ENCODE measurements at places on chromosomes 4 and X.

DNA sequence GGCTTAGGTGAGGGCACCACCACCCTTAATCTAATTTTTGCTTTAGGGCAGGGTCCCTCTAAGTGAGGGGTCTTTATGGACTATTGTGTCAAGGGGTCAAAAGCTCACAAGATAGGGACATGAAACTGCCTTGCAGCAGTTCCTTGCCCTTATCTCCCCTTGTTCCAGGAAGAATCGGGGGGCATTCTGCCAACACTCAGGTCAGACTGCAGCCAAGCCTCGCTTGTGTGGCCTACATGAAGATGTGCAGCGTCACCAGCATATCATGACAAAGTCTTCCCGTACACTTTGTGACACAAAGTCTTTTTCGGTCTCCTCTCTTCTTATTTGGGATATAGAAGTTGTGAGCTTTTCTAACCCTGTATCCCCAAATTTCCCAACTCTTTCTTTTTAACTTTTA lies 17.5 kb upstream of the USP9X start:
- DNase-seq = no peak

DNA sequence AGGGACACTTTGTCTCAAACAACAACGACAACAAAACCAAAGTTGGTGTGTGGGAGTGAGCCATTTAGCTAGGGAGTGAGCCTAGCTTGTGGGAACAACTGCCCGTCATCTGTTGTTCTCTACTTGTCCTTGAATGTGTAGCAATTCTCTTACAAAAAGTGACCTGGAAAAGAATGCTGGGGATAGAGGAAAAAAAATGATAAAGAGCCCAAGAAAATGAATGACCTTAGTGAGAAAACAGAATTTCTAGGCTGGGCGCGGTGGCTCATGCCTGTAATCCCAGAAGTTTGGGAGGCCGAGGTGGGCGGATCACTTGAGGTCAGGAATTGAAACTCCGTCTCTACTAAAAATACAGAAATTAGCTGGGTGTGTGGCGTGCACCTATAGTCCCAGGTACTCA lies 19.6 kb downstream of the SEPTIN6 start:
- DNase-seq = no peak

- no peak for DNase-seq
Observed at GRCh38 chr4:161767116-161767515, 396.7 kb downstream of the FSTL5 start.

DNA sequence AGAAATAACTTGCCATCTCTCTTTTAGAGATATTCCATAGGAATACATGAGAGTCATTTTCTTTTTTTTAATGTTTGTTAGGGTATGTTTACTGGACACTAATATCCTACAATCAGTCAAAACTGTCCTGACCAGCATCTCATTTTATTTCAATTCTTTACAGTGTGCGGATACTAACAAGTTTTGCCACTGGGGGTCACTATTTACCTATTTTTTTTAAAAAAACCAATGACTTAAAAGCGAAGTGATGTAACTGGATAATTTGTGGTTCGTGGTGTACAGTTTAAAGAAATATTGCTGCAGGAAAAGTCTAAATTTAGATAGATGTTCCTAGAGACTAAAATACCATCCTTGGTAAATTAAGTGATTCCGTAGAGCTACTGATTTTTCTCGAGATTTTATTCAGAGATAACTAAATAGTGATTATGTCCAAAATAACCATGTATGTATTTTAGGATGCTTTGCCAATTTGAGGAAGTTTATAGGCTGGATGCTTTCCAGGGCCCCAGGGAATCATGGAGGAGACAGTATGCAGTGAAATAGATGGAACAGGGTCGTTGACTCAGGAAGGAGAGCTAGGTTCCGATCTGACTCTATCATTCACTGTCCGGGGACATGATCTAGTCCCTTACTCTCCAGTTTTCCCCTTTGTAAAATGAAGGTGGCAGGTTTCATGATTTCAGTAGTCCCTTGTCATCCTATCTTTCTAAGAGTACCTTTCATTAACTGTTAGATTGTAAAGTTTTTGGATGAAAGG lies 34.0 kb upstream of the GNPDA2 start:
- no peak for DNase-seq

- no peak for DNase-seq
Observed at GRCh38 chrX:14398725-14399124, 130.6 kb upstream of the GLRA2 start.

DNA sequence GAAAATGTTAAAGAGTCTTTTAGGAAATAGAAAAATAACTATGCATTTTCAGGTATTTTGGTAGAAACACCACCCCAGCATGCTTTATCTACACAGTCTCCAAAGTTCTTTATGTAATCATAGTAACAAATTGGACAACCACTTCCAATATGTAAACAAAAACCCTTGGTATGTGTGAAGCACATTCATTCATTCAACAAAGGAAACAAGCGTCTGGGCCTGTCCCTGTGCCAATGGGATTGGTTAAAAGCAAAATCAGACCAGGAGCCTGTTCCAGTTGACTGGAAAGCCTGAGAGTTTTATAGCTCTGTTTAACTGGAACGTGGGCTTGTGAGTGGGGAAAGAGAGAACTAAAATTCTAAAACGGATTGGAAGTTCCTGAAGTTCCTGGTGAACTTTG lies 41.3 kb upstream of the TENM3 start:
- DNase-seq = no peak

DNA sequence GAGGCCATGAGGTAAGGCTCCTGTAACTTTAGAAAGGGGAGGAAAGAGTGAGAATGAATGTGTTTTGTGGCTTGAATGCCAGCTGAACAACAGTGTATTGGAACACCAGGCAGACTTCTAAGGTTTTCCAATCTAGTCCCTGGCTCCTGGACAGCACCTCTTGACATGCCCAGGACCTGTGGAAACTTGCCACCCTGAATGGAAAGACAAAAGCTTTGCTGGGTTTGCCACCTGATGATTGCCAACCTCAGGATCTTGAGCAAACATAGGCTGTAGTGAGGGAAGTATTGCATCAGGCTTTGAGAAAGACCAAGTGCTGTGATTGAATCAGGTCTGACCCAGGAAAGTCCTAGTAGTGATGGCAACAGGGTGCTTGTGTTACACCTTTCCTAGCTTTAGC lies 1393.1 kb upstream of the DIAPH2 start:
- no peak for DNase-seq

GRCh38 chr4:1752284-1753041 lies 31.1 kb downstream of the TACC3 start:
- DNase-seq = no peak

DNA sequence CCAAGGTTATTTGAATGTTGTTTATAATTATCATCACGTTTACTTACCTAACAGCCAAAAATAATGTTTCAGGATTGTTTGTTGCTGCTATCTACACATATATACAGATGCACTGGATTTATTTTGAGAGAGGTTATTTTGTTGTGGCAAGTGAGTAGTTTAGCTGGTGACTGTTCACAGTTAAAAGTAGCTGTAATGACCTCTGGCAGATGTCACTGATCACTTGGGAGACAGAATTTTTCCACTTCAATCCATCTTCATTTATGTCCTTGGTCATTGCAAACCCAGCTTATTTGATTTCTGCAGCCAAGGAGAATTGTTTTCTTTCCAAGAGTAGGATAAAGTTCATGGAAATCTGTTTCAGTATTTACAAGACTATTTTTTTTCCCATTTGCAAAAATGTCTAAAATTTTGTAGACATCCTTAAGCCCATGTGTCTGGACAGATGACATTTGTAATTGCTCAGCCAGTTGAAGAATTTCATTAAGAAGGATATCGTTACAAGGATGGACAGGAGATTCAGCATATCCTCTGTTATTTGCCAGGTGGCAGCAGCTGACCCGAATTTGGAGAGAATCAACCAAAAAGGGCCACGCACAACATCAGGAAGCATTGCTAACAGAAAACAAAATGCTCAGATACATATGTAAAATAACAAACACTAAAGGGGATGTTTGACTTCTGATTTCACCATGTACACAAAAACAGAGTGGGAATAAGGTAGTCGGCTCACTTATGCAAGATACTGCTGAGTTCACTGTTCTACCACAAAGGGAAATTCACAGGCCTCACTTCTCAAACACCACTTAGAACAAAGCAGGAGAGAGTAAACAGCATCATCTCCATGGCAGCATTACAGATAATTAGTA lies 64.5 kb downstream of the GPRIN3 start:
- no peak for DNase-seq

DNA sequence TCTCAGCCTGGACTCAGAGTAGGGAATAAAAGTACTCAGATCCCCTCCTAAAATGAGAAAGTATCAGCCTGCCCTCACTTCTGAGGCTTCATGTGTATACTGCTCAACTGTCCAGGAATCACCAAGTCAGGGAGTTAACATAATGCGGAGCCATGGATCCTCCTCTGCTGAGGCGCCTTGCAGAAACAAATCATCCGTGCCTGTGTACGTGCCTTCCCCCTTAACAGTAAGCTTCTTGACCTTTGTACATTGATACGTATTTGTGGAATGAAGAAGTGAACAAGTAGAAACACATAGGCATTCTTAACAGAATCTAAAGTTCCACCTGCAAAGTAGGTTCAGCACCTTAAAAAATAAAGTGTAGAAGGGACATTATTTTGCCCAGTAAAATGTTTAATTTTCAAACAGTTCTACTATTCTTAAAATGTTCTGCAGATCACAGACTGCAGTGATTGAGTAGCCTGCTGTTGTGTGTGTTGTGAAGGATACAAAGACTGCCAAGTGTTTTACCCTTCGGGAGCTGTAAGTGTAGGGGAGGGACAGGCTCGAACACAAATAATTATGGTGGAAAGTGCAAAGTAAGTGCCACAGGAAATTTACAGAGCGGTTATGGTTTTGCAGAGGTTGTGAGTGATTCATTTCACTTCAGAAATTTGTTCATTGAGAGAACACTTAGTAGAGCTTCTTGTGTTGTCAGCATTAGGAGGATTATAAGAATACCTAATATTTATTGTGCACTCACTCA lies 61.9 kb downstream of the ARHGAP10 start:
- no peak for DNase-seq

DNA sequence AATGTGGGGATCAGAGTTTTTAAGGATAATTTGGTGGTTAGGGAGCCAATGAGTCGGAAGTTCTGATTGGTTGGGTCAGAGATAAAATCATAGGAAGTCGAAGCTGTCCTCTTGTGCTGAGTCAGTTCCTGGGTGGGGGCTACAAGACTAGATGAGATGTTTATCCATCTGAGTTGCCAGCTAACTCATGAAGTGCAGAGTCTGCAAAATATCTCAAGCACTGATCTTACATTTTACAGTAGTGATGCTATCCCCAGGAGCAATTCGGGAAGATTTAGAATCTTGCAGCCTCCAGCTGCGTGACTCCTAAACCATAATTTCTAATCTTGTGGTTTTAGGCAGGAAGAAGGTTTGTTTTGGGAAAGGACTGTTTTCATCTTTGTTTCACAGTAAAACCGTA lies 565.8 kb upstream of the SPANXN1 start:
- DNase-seq = no peak

DNA sequence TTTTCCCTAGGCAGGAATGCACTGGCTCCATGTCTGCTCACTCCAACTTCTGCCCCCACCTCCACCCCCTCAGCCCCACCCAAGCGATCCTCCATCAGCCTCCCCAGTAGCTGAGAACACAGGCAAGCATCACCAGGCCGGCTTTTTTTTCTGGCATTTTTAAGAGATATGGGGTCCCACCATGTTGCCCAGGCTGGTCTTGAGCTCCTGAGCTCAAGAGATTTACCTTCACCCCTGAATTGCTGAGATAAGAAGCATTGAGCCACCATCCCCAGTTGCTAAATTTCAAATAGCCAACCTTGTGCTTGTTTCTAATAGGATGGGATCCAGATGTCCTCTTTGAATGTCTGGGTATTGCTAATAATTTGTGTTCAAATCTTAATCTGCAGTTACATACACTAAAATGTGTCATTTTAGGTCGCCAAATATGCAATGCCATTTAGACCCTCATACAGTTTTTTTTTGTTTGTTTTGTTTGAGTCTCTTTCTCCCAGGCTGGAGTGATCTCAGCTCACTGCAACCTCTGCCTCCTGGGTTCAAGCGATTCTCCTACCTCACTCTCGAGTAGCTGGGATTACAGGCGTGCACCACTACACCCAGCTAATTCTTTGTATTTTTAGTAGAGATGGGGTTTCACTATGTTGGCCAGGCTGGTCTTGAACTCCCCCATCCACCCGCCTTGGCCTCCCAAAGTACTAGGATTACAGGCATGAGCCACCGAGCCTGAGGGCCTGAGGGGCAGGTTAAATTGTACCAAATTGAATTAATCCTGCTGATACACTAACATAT lies 8.8 kb downstream of the LARP7 start:
- DNase-seq = no peak

DNA sequence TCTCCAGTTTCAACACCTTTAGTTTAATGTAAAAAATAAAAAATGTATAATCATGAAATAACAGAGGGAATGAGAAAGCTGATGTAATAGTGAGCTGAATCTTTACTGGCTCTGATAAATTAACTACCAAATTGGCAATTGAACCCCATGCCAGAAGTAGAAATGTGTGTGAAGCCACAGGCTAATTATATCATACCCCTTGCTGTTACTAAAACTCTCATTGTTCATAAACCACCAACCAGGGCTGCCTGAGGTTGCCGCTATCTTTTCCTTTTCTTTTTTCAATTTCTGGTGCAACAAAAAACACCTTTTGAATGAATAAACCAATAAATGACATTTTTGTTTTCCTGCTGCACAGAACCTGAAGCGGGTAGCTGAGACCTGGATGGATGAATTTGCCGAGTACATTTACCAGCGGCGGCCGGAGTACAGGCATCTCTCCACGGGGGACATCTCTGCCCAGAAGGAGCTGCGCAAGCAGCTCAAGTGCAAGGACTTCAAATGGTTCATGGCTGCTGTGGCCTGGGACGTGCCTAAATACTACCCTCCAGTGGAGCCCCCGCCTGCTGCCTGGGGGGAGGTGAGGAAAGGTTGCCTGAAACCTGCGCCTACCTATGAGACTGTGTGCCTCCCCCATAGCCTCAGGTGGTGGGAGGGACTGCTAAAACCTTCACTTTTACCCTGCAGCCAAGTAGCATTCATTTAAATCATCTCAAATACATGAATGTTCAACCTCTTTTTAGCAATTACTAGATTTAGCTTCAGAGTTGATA lies 216.7 kb upstream of the GALNT7 start:
- no peak for DNase-seq

DNA sequence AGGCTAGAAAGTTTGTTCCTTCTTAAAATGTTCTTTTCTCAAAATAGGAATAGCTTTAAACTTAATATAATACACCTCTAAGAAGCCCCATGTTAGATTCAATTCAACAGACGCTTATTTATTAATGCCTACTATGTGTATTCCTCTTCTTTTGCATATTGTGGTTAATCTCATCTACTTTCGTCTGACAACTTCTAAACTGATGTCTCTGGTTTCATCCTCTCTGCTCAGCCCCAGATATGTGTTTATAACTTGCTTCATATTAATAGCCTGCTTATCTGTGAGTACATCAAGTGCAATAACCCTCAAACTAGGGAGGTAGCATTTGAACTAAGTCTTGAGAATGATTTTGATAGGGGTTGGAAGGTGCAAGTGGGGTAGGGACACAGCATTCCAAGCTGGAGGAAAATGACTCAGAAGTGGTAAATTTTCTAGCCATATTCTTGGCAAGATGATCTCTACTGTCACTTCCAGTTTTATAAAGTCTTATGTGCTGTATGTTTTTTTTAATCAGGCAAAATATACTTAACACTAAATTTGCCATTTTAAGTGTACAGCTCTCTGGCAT lies 37.0 kb downstream of the STK26 start:
- DNase-seq = no peak
